ENCODE measurements at places on chromosomes 2 and 18. TPM values are rescaled to one million over a fixed set of nuclear protein-coding genes. Genes with fewer than 3 reads are reported as not detected.

- DNase-seq = no peak
Observed at GRCh38 chr2:55712477-55713060, 18.9 kb upstream of the PNPT1 start.

The GREB1L gene
- 2.1 TPM for total RNA-seq

The TCF23 gene
- not detected for total RNA-seq

- peak; percentile 65 for DNase-seq
Observed at GRCh38 chr2:54106631-54107454, 8.6 kb upstream of the ACYP2 start.

- peak; percentile 0 for DNase-seq
Observed at GRCh38 chr18:74597034-74597661, 522 bp upstream of the ZNF407 start.

The UPP2 gene
- total RNA-seq = not detected

Data from NCI-H460 (cell line).